ENCODE measurements at places on chromosomes 6 and 20.

DNA sequence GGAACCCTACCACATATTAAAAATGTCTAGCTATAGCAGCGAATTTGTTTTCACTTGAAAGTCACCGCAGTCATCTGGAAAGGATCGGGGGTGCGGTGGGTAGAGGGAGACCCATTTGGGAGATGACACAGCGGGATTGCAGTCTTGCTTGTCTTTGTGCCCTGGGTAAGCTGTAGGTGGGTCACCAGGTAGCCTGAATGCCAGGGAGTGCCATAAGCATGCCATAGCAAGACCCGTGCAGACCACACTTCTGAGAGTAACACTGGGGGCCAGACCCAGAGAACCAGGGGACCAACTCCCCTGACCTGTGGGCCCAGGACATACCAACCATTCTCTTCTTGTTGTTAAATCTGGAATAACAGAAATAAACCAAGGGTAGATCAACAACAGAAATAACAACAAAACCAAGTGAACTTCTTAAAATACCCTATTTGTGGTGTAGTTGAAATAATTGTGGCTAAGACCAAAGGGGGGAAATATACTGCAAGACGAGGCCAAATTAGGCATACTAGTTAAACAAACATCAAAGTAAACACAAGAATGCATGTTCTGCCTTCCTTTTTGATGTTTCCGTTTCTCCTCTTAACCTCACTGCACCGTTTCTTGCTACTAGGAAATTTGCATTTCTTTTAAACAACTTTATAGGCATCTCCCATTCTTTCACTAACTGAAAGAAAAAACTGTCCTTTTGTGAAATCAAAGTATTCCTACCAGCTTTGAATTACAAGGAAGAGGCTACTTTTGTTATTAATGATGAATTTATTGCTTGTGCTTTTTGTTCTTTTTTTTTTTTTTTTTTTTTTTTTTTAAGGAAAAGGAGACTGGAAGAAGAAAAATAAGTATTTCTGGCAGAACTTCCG is 128.2 kb downstream of the SASH1 start:
- DNase-seq = no peak

DNA sequence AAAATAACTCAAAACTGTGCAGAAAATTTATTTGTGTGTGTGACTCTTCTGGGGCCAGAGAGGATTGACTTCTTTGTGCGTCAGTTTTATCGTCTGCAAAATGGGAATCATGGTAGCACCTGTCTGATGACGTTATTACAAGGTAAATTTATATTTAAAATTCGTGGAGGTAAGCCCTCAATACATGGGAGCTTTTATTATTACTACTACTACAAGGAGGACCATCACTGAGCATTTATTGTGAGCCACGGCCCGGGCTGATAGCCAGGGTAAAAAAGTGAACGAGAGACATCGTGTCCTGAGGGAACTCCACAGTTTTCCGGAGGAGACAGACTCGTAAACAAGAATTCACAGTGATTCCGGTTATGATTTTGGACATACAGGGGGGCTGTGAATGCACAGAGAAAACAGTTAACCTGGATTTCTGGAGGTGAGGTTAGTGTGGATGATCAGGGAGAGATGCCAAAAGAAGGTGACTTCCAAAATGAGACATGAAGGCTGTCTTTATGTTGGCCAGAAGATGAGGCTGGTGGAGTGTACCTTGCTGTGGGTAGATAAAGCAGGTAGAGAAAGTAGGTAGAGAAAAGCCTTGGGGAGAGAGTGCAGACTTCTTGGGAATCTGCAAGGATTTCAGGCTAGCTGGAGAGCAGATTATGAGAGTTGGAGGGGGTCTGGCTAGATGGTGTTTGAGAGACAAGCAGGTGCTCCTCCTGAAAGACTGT is 10.6 kb upstream of the SERINC3 start:
- DNase-seq = no peak

DNA sequence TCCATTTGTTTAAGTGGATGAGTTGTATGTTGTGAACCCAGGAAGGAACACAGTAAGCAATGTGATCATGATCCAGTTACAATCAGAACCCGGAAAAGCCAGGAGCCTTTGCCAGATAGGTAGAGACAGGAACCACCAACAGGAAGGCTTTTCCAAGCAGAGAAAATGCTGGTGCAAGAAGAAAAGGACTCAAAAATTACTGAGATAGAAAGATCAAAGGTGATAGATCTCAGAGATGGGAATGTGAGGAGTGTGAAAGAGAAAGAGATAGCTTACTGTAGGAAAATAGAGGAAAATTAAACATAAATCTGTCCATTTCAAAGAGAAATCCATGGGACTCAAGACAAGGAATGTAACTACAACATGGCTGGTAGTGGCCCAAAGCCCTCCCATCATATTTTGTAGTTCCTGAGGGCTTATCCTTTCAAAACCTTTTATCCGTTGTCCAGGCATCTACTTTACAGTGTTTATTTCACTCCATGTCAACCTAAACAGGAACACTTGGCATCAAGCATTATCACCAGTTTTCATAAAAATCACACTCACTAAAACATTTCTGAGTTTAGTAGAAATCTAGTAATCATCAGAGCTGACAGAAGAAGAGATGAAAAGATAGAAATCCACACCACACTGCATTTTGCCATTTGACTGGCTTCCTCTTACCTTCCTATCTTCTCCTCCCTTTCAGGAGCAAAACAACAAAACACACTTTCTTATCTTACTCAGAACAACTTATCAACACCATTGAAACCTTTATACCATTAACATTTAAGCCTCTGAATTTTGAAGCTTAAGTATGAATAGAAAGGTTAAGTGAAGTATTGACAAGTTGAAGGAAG is 44.5 kb upstream of the STXBP5 start:
- no peak for DNase-seq

GRCh38 chr6:134447883-134448387 is 130.0 kb upstream of the SGK1 start:
- DNase-seq = no peak

DNA sequence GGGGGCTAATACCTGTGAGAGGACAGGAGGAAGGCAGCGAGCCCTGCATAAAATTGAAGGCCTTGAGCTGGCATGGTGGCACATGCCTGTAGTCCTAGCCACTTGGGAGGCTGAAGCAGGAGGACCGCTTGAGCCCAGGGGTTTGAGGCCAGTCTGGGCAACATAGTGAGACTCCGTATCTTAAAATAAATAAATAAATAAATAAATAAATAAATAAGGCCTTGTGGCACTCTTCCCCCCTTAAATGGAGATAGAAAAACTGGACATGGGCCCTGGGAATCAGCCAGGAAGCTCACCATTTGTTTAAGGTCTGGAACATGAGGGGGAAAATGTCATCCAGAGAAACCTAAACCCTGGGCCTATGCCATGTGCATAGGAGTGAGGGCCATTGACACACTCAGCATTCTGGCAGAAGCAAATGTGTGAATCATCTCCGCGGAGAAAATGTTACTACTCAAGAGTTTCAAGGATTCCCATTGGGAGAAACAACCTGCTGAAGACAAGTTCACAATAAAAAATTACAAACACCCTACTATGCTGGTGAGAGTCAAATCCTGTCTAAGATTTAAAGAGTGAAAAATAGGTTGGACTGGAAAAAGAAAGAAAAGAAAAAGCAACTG is 51.9 kb upstream of the UBR2 start:
- no peak for DNase-seq

DNA sequence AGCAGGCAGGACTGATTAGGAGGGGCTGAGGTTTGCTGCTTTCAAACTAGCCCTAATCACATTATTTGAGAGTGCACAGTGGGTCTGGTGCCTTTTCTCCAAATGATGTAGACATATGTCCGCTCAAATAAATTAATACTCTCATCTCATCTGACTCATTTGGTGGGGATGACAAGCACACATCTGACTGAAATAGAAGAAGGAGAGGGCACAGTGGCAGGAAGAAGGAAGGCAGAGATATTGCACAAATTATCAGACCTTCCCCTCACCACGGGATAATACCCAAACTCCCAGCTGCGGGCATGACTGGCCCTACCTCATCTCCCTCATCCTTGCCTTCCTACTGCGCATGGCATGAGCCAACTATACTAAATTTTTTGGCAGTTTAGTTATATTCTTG is 33.9 kb upstream of the TNFRSF21 start:
- no peak for DNase-seq

GRCh38 chr20:34907616-34908469 is 31.4 kb downstream of the ACSS2 start:
- peak; percentile 43 for DNase-seq

DNA sequence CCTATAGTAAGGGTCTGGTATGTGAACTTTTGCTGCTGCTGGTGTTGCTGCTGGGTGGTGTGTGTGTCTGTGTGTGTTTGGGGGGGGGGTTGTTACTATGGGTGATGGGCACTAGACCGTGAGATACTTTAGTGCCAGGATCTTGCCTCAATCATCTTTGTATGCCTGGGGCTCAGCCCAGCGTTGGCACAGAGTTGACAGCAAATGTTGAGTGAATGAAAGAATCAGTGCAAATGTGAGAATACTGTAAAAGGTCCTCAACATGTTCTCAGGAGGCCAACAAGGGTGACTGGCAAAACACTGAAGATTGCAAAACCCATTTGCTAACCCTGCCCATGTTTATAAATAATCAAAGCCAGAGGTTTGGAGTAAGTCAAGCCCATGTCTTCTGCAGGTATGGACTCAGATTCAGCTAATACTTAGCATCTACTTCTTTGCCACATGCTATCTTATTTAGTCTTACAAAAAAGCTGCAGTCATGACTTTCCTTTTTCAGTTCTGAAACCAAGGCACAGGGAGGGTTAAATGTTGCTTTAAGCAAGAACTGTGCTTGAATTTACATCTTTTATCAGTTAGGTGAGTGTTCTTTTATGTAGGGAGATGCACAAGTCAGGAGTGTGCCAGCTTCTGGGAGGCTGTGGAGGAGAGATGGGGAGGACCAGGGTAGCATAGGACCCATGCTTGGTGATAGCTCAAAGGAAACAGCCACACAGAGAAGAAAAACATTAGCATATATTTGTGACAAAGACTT is 125.3 kb upstream of the SPACA1 start:
- no peak for DNase-seq

- no peak for DNase-seq
Measured at GRCh38 chr6:12593771-12594529, 122.6 kb upstream of the PHACTR1 start.

GRCh38 chr6:41731561-41732086 is 3.8 kb downstream of the TFEB start:
- DNase-seq = no peak

- peak; percentile 26 for DNase-seq
Measured at GRCh38 chr6:25601800-25602673, 50.0 kb upstream of the SCGN start.

DNA sequence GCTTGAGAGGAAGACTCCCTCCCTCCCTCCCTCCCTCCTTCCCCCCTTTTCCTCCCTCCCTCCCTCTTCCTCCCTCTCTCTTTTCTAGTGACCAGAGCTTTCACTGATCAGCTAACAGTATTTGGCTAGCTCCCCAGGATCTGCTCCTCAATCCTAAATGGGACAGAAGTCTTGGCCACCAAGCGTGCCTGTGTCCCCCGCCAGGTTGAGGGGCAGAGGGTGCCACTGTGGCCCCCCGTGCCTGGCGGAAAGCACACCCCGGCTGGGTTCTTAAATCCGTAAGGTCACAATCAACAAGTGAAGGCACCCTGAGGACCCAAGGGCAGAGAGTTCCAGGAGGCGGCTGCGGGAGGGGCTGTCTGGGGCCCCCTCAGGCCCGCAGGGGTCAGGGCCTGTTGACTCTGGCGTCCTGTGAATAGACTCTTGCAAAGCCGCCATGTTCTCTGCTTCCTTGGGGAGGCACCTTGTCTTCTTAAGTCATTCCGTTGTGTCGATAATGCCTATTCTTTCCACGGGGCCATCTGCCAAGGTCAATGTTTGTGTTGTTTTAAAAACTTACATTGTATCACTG is 38.9 kb upstream of the STX16 start:
- no peak for DNase-seq

- no peak for DNase-seq
Measured at GRCh38 chr6:29376003-29376402, 912 bp upstream of the OR12D3 start.

- DNase-seq = no peak
Measured at GRCh38 chr6:73513496-73513854, 7.4 kb downstream of the EEF1A1 start.

DNA sequence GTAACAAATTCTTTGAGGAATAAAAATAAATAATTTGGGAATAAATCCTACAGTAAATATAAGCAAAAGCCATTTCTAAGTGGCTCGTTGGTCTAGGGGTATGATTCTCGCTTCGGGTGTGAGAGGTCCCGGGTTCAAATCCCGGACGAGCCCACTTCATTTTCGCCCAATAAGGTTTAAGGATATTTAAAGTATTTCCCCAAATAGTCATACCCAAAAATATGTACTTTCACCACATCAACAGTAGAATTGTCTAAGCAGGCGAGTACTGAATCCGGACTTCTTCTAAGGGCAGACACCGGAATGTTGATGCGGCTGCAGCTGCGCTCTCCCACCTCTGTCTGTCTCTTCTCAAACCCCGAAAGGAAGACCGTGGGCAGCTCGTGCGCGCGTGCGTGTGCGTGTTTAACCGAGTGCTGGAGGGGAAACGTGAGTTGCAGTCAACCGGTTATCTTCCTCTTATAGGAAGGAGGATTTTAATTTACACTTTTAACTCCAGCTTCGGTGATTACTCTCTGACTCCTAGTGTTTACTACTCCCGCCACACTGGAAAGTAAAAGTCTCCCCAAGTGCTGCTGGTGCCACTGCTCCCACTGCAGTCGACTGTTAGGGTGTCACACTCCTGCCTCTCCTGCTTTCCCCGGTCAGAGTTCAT is 155.7 kb upstream of the PRSS16 start:
- no peak for DNase-seq

DNA sequence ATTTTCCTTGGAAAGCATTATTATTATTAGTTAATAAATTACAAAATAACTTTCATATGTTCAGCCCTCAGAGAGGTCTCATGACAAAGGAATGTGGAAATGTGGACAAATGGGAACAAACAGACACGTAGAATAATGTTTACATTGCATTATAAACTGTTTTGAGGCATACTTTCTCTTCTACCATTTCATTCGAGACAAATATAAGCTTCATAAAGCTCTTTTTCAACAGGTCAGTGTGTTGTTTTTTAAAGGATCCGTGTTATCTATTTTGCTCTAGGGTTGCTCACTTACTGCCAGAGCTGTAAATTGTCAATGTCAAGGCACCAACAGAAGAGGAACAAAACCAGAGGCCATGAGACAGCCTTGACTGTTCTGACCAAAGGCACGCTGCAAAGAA is 256.8 kb downstream of the PHACTR1 start:
- no peak for DNase-seq

- peak; percentile 60 for DNase-seq
Measured at GRCh38 chr6:168089186-168090063, 10.4 kb upstream of the FRMD1 start.

DNA sequence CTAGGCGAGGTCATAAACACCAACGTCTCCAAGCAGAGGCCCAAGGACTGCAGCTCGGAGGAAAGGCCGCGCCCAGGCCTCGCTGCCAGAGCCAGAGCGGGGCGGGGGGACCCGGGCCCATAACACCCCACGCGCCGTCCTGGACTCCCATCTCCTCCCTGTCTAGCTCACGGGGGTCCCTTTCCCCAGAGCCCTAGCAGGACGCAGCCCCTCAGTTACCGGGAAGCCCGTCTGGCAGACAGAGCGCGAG is 44.9 kb downstream of the MDFI start:
- no peak for DNase-seq

GRCh38 chr6:75145211-75145610 is 60.6 kb downstream of the COL12A1 start:
- no peak for DNase-seq

GRCh38 chr6:109977791-109978173 is 329 bp upstream of the GPR6 start:
- no peak for DNase-seq

Data from NCI-H2171 (cell line).